Lung (tissue), 17 donors: ENCODE measurements at places on chromosomes 4 and X. TPM values are rescaled to one million over a fixed set of nuclear protein-coding genes. Genes with fewer than 3 reads are reported as not detected.

IL21 gene
- 0.26 TPM for total RNA-seq

NPY2R gene
- total RNA-seq, result not detected

ACE2 gene
- 8.1 TPM for total RNA-seq

SPIN4 gene
- 10.1 TPM for total RNA-seq

- DNase-seq, result no peak
Measured at GRCh38 chr4:6682862-6683590, 10.7 kb upstream of the S100P start.

DNA sequence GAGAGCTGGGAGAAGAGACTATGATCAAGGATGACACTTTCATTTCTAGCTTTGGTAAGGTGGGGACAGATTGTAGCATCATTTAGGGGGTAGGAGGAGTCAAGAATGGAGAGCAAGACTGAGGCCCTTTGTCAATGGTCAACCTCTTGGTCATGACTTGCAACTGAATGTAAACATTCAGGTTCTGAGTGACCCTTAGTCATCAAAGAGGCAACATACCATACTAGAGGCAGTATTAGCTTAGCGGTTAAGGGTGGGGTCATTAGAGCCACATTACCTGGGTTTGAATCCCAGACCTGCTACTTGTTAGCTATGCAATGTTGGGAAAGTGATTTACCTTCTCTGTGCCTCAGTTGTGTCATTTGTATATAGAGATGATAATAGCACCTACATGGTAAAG, 76.5 kb downstream of the MED28 start:
- no peak for DNase-seq

- DNase-seq, result no peak
Measured at GRCh38 chr4:52551487-52551886, 107.6 kb downstream of the USP46 start.

GRCh38 chrX:134683351-134684005, 25.2 kb upstream of the PLAC1 start:
- DNase-seq, result no peak

- DNase-seq, result no peak
Measured at GRCh38 chr4:74661427-74662201, 132.7 kb downstream of the BTC start.

DNA sequence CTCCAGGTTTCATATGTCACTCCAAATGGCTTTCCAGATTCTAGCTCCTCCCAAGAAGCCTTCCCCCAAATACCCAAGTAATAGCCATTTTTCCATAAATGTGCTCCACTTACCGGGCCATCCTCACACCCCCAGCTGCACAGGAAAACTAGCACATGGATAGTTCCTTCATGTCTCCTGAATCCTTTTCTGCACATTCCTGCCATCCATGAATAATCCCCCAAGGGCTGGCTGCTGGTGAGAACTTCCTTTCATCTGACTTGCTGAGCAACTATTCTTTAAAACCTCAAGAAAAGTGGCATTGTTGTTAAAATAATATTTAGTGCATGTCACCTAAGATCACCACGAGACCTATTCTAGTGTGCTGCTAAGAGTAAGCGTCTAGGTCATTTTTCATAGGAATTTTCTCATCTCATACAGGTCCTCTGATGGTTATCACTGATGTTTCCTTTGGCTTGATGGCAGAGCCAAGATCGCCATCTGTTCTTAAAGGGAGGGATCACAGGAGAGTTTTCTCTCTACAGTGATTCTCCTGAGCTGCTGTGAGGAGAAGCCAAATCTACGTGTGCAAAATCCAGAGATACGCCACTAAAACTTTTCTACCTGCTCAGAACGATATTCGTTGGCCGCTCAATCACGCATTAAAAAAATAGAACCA, 71.3 kb downstream of the MAP3K15 start:
- DNase-seq, result no peak

DNA sequence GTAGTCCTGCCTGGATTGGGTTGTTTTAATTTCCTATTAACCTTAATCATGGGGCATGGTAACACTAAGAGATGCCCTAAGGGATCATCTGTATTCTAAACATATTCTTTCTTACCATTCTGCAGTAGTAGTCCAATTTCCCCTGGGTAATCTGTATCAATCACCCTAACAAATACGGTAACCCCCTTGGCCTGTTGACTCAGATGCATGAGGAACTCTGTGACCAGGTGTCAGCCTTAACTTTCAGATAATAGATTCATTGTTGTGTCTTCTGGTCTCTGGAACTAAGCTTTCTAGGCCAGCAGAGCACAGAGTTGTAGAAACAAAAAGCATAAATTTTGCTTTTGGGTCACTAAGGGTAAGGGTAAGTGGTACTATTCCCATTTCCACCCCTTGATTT, 13.1 kb upstream of the BANK1 start:
- no peak for DNase-seq

DNA sequence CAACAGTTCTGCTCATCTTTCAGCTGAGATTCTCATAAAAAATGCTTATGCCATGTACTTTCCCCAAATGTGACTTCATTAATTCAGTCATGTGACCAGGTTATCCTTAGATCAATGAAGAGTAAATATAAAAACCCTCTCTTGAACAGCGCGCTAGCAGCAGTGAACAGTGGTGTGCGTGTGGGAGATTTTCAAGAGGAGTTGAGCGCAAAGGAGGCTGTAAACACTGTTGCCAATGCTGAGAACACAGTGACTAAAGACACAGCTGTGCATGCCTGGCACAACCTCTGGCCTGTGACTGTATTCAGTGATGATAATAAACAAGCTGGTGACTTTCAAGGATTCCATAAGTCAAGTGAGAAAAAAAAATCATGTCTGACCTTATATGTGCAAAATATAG, 25.1 kb downstream of the MSX1 start:
- no peak for DNase-seq

DNA sequence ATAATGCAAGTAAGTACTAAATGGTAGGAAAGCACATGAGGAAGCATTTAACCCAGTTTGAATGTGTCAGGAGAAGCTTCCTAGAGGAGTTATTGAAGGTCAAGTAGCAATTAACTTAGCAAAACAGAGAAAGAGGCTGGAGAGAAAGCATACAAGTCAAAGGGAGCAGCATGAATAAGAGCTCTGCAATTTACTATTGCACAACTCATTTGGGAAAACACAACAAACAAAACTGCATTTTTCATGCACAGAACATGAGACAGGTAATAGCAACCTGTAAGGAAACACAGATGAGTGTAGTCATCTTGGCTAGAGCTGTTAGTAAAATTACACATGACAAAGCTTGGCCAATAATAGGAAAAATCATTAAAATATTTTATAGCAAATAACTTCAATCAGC, 538.1 kb downstream of the PPP4R3C start:
- DNase-seq, result no peak
